Fibroblast of the conjunctiva (primary cell): ENCODE measurements at places on chromosomes 5 and 9.

DNA sequence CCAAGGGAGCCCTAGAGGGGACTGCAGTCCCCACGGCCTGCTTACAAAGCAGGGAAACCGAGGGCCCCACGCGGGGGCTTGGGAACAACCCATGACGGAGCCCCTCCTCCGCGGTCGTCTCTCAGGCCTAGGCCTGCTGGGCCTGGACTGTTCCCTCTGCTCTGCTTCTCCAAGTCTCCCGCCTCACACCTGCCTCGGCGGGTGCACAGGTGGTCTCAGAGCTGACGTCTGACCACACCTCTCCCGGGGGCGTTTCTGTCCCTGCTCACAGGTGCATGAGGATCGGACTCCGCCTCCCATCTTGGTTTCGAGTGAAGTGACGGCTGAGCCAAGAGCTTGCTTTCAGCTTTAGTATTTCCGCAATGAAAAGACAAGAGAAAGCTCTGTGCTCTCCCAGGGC, 72.1 kb downstream of the MRPL36 start:
- no peak for DNase-seq

DNA sequence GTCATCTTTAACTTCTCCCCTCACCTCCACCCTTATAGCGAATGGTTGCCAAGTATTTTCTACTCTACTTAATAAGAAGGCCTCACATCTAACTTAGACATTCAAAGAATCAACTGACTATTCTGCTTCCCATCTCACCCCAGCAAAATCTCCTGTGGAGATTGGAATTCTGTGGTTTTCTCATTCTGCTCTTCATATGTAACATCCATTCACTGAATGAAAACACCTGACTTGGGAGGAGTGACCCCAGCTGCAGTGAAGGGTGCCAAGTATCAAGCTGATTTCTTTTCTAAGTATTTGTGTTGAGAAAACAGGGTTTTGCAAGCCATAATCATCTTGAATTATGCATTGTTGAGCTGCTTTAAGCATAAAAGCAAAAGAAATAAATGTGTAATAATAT, 42.5 kb upstream of the TAF1L start:
- DNase-seq: no peak

DNA sequence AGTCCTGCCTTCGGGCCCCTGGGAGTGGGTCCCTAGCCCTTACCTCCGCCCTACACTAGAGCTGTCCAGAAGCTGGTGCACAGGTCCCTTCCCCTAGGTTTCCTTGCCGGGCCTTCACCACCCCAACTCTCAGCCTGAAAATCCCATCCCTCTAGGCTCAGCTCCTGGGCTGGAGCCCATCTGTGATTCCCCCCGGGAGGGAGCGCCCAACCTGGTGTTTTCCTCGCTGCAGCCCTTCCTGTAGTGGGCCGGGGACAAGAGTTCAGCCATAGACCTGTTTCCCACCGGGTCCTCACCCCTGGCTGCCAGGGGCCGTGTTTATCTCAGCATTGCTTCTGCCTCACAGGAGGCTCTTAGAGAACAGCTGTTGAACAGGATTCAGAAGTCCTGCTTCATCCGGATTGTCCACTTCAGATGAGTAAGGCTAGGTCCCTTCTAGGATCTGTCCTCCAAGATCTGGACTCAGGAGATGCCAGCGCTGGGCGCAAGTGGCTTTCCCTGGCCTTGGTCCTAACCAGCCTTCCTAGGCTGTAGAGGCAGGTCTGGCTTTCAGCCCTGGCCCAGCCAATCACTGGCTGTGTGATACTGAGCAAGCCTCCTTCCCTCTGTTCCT, 965 bp downstream of the GLIPR2 start:
- no peak for DNase-seq

GRCh38 chr5:180104168-180104530, 32.6 kb upstream of the RNF130 start:
- no peak for DNase-seq

DNA sequence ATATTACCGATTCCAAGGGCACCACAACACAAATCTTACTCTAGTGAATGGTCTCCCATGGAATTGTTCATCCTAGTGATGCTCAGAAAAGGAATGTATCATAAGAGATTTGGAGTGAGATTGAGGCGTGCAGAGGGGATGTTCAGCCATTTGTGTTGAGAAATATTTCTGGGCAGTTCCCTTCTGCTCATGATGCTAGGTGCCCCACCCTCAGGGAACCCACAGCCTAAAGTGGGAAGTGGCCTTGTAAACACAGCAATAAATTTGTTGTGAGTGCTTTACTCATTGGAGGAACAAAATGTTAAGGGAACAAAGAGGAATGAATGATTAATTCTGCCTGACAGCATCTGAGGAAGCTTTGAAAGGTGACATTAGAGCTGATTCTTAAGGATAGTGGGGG, 129.9 kb downstream of the TLE4 start:
- no peak for DNase-seq

DNA sequence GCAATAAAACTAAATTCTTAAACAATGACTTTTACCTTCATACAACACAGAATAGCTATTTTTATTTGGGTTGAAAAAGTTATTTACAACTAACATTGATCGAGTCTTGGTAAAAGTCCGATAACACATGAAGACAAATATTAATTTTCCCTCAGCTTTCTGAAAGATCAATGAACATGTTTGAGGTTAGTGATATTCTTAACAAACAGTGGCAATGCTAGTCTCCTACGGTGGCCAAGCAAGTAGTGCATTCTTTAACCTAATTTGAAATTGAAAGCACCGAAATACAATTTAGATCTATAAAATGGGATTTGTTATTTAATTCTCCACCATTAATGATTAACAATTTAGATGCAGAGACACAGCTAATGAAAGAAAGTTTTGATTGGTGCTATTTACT, 435.1 kb downstream of the HCN1 start:
- no peak for DNase-seq

DNA sequence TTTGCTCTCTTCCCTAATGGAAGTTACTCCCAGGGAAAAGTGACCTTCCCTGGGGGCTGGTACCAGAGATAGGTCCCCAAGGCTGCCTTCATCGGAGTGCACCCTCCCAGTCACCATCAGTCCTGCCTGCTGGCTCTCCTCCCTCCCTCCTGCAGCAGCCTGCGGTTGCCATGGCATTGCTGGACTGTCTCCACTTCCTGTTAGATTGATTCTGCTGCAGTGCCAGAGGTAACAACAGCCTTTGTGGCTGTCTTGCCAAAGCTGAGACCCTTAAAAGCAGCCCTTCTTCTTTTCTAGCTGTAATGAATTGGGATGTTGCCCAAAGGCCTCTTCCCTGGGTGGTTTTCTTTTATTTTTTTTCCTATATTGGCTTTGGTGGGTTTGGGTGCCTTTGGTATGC, 78.1 kb upstream of the PRLR start:
- no peak for DNase-seq

DNA sequence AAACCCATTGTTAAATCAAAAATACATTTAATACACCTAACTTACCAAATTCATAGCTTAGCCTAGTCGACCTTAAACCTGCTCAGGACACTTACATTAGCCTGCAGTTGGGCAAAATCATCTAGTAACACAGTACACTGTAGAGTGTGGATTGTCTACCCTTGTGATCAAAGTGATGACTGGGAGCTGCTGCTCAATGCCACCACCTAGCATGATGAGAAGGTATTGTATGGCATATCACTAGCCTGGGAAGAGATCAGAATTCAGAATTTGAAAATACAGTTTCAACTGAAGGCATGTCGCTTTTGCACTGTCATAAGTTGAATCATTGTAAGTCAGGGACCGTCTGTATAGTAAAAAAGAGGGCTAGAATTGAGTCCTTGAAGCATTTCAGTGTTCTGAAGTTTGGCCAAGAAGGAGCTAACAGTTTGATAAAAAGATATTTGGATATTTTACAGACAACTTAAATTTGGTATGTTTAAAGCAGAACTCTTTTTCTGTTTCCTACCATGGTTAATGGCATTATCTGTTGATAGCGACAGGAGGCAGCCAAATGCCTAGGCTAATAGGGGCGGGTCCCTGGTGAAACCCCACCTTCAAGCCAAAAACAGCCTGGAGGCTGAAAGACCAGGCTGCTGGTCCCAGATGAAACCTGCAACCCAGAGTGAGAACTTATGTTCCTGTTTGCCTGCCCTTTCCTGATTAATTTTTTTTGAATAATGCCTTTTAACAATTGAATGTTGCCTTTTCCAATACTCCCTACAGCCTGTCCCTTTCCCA, 23.0 kb downstream of the SMIM15 start:
- DNase-seq: no peak

- no peak for DNase-seq
Observed at GRCh38 chr5:149588936-149589335, 7.6 kb downstream of the ARHGEF37 start.
